ENCODE measurements at places on chromosomes 3 and 15.

DNA sequence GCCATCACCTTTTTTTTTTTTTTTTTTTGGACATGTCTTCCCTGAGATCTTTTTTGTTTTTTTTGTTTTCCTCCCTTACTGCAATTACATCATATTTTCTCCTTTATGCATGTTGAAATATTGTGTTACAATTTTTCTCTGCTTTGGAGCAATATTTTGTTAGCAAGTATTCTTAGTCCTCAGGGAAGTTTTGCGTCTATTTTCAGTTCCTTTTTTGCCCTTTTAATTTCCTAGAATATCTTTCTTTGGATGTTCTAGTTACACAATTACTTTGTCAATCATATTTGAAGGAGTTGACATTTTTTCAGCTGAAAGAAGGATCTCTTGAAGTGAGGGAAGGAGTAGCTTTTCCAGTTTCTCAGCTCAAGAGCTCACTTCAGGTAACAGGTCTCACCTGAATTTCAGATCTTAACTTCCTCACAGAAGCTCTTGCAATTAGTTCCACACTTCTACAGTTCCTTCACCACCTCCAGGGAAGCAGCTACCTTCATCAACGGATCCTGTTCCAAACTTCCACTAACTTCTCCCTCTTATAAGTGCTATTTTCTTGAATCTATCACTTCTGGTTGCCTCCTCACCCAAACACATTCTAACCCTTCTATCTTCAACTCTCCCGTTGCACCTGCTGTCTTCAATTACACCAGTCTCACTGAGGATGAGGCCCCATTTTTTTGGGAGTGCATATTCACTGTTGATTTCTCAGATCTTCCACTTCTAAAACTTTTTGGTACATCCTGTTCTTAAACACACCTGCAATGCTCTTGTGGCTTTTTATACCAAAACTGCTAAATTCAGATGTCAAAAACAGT lies 57.8 kb upstream of the CPOX start:
- DNase-seq = no peak

DNA sequence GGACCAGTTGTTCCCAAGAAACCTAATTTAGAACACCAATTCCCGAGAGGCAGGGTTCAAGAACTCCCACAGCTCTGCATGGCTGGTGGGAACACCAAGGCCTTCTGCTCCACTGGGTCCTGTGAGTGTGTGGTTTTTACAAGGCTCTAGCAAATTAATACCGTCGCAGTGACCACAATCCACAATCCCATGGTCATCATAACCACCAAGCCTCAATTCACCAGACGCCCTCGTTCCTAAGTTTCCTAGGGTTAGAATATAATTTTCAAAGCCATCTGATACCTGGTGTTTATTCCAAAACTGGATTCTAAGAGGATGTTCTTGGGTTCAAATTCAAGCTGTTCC lies 114.9 kb upstream of the RPL32 start:
- no peak for DNase-seq

GRCh38 chr3:28934126-28934813 lies 346.6 kb upstream of the RBMS3 start:
- DNase-seq = no peak

DNA sequence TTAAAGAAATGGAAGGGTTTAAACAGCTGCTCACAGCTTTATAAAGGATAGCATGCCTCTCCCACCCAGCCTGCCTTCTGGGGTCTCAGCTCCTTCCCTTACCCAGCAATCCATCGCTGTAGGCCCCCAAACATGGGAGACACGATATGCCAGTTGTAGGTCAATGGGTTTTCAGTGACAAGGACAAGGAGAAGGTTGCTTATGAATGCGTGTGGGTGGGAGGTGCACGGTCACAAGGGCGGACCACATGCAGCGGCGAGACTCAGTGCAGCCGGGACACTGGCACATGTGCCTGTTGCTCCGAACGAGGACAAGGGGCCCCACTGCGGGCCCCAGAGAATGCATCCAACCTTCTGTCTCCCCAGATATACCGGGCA lies 67.0 kb downstream of the MGLL start:
- no peak for DNase-seq

- no peak for DNase-seq
These were observed 20.2 kb downstream of the TGFBR2 start for GRCh38 chr3:30626443-30627180.

- DNase-seq = no peak
These were observed 27.9 kb upstream of the PSTPIP1 start for GRCh38 chr15:76967067-76967466.

DNA sequence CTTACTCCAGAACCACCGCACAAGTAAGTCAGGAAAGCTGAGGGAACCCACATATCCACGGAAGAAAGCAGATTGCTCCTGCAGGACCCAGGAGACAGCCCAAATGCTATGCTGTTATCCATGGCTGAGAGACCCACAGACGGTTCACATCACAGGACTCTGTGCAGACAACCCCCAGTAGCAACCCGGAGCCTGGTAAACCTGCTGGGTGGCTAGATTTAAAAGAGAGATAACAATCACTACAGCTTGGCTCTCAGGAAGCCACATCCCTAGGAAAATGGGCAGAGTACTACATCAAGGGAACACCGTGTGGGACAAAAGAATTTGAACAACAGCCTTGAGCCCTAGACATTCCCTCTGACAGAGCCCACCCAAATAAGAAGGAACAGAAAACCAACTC lies 13.8 kb upstream of the TRIM42 start:
- no peak for DNase-seq

GRCh38 chr15:78398076-78398825 lies 39.8 kb upstream of the IREB2 start:
- DNase-seq = no peak
